MCF 10A (cell line): ENCODE measurements at places on chromosomes 6 and 20.

DNA sequence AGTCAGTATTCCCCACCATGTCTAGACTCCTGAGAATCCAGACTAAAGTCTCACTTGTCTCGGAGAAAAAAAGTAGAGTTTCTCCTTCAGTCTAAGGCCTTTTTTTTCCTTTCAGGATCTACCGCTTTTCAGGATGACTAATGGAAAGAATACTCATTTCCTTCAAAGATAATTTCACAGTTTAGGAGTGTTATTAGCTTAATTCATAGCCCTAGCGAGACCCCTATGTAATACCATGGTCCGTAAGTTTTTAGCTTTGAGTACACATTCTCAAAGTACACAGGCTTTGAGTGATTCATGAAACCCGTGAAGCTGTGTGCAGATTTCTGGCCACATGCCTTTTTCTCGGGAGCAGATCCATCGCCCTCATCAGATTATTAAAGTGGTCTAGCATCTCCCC, 133.1 kb downstream of the SOX4 start:
- DNase-seq, result no peak

- no peak for DNase-seq
Measured at GRCh38 chr6:168870982-168871381, 382.7 kb downstream of the THBS2 start.

- DNase-seq, result no peak
Measured at GRCh38 chr6:20900389-20901160, 366.3 kb downstream of the CDKAL1 start.

- DNase-seq, result no peak
Measured at GRCh38 chr6:1290805-1291204, 21.1 kb upstream of the FOXQ1 start.
